ENCODE measurements at places on chromosomes 7 and 10.

GRCh38 chr10:75104842-75105241 is 6.6 kb upstream of the SAMD8 start:
- no peak for DNase-seq

- no peak for DNase-seq
Observed at GRCh38 chr7:22726907-22727713, at the start of gene IL6. TSS of gene IL6 (plus strand) at chr7:22727200. CDS start at chr7:22727263, 63 bp downstream.

GRCh38 chr10:10479465-10479864 is 538.2 kb upstream of the CELF2 start:
- no peak for DNase-seq

DNA sequence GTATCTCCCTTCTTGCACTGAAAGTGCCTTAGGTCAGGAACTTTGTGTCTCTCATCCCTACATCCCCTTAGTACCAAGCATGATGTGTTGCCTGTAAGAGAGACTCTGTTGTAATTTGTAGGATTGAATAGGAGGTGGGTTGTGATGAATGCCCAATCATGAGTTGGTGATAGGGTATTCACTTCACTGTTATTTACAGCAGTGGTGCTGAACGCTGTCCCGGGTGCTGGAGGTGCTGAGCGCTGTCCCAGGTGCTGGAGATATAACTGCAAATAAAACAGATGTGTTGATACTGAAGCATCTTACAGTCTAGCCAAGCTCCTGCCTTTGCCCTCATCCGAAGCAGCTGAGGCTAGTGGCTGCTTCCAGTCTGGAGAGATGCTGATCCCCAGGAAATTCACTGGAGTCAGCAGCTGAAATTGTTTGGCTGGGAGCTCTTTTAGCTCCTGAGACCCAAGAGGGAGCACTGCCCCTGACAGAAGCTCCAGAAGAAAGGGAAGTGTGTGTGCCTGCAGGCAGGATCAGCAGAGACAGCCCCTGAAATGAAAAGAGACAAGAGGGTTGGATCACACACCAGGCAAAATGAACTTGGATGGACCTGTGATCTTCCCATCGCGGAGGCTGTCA is 183.4 kb downstream of the SORCS3 start:
- DNase-seq = peak; percentile 13

DNA sequence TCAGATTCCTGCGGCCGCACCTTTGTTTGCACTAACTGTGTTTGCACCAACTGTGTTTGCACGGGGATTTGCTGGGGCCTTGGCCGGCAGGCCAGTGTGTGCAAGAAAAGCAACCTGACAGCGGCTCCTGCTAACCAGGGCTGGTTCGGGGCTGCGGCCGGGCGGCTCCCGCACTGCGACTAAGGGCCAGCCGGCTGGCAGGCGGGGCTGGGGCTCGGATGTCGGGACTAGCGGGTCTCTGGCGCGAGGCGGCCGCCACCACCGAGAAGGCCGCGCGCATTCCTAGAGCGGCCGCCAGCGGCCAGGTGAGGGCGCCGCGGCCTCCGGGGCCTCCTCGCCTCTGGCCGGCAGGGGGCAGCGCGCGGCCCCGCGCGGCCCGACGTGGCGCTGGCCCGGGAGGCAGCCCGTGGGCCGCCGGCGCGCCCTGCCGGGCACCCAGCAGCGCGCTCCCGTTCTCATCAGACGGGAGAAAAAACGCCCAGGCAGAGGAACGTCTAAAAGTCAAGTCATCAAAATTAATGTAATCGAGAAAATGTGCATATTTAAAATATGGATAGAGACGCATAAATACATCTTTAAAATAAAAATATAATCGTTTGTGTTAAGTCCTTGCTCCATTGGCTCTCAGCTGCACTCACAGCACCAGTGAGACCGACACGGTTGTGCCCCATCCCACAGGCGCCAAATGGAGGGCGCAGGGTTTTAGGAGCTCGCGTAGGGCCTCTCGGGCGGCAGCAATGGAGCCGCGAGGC is 38.5 kb downstream of the ZNF777 start:
- DNase-seq = no peak

DNA sequence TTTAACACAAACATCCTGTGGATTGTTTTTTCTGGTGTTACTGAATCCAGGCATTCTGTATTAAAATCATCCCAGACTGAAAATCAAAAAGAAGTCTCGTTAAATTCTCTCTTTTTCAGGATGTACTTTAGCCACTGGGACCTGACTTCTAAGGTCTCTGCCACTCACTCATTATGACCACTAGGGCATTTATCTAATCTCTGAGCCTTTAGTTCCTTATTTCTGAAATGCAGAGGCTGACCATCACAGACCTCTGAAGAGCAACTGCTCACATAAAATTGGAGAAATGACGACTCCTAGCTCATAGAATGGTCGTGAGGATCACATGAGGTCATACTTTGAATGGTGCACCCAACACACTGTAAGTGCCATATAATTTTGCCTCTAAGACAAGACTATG is 63.2 kb downstream of the KCNMA1 start:
- DNase-seq = no peak

- DNase-seq = no peak
Observed at GRCh38 chr10:47362199-47362598, 14.0 kb downstream of the RBP3 start.

DNA sequence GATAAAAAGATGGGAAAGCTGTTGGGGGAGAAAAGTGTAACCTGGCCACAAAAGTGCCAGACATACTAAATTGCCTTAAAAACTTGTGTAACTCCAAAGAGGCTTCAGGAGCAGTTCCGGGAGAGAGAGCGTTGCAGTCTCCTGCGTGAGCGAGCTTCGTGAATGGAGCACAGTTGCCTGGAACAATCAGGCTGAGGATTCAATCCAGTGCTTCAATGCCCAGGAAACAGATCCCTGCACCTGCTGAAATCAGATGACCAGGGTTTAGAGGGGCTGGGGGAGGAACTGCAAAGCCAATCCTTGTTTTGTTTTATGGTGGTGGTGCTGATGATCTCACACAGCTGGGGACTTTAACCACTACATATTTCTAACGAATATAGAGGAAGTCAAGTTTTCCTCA is 398.3 kb downstream of the DPP6 start:
- no peak for DNase-seq

DNA sequence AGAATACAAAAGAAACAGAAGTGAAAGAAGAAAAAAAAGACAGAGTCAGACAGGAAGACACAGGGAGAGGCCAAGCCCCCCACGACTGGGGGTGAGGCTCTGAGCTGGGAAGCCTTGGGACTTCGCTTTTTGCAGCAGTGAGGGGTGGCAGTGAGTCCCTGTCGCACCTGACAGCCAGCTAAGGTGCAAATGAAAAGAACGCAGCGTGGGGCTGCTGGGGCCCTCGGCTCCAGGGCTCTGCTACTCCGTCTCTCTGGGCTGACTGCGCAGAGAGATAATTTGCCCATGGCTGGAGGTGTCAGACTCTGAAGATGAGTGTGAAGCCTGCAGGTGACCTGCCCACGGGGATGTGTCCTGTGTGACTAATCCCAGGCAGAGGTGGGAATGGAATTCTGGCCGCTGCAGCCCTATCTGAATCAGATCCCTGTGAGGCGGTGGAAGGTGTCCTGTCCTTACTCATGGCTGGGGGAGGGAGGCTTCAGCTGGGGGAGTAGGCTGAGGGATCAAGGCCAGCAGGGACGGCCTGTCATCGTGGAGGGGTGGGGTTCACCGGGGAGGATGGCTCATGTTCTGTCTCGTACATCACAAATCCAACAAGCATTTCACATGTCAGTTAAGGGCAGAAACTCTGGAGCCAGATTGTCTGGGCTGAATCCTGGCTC is 96.4 kb downstream of the SLIT1 start:
- DNase-seq = no peak

GRCh38 chr7:94333810-94334209 is 60.9 kb upstream of the COL1A2 start:
- no peak for DNase-seq

GRCh38 chr10:44960482-44961229 is 1.1 kb downstream of the RASSF4 start:
- no peak for DNase-seq

DNA sequence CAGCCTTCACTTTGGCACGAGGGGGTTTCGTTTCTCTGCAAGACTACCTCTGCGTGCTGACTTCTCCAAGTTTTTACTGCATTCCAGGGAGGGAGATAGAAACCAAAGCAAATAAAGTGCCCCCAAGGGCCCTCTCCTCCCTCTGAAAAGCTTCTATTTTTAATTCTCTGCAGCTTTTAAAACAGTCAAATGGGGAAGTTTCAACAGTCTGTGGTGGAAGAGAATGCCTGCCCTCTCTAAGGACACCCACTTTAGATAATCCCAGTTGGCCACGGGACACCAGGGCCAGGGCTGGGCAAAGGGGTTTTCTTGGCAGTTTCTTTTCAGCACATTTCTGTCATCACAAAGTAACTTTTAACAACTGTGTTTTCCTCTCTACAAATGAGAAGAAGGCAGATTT is 386.7 kb upstream of the NPVF start:
- no peak for DNase-seq

- DNase-seq = no peak
Observed at GRCh38 chr7:36811807-36812206, 87.5 kb upstream of the AOAH start.

- no peak for DNase-seq
Observed at GRCh38 chr7:69640925-69641594, 42.8 kb downstream of the AUTS2 start.

GRCh38 chr10:99524050-99524666 is 8.6 kb upstream of the NKX2-3 start:
- DNase-seq = no peak

- DNase-seq = no peak
Observed at GRCh38 chr10:8402576-8402975, 348.1 kb downstream of the GATA3 start.

GRCh38 chr7:105250706-105251105 is 138.0 kb downstream of the SRPK2 start:
- DNase-seq = no peak

DNA sequence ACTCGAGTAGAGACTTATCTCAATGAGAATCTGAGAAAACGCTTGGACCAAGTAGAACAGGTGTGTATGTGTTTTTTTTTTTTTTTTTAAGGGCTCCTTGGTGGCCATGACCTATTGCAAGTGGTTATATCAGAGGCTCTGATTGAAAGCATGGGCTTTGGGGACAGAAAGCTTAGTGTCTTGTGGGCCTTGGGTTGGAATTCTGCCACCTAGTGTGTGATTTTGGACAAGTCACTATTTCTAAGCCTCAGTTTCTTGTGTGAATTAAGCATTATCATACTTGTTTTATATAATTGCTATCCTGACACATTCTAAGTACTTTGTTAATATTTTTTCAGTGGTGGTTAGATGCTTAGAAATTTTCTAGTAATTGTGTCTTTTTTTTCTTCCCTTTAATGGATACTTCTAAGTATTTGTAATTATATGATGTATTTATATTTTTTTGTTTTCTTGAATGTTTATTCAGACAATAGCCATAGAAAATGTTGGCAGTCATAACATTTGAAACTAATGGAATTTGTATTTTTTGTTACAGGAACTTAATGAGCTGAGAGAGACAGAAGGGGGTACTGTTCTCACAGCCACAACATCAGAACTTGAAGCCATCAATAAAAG is 33.1 kb downstream of the SMC3 start:
- DNase-seq = no peak

DNA sequence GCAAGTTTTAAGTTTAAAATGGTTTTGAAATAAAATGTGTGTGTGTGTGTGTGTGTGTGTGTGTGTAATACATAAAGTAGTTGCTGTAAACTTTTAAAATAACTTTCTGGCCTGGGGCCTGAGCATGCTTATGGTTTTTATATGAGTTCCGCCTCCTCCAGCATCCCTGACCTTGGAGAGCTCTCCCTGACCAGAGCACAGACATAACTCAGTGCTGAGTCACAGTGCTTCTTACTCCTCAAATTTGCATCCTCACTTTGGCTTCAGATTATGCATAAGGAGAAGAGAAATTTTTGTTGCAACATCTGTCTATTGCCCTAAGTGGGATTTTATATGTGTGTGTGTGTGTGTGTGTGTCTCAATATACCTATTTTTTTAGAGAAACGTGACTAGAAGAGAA is 200.8 kb downstream of the ELMO1 start:
- no peak for DNase-seq

- DNase-seq = no peak
Observed at GRCh38 chr7:70574970-70575799, 556.8 kb upstream of the GALNT17 start.

DNA sequence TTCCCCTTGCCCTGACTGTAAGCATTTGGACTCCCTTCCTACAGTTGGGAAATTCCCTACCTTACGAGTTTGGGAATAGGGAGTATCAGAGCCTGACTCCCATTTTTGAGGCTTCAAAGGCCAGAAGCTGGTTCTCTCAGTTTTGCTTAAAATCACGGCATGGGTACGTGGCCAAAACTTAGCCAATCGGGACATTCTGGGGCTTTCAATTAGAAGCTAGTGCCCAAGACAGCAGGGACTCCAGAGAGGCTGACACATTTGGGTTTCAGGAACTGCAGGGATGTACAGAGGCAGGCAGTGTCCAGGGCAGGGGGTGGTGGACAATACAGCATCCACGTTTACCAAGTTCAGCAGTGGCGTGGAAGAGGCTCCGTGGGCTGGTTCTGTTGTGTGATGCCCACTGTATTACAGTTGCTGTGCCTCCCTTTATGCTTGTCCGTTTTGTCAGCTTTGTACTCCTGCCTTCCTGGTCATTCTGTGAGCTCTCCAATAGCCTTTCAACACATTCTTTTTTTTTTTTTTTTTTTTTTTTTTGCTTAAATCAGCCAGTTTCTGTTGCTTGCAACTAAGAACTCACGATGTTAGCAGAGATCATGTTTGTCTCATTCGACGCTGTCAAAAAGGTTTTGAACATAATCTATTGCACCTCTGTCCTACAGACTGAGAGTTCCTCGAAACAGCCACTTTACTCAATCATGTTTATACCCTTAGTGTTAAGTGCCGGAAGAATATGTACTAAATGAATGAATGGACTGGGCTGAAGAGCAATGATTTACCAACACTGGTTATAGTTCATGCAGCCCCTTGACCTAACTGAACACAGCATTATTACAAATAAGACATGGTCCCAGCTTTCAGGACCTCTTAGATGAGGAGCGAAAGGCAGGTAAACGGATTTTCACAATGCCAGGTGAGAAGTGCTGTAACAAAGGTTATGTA is 1.1 kb downstream of the GGCT start:
- no peak for DNase-seq

DNA sequence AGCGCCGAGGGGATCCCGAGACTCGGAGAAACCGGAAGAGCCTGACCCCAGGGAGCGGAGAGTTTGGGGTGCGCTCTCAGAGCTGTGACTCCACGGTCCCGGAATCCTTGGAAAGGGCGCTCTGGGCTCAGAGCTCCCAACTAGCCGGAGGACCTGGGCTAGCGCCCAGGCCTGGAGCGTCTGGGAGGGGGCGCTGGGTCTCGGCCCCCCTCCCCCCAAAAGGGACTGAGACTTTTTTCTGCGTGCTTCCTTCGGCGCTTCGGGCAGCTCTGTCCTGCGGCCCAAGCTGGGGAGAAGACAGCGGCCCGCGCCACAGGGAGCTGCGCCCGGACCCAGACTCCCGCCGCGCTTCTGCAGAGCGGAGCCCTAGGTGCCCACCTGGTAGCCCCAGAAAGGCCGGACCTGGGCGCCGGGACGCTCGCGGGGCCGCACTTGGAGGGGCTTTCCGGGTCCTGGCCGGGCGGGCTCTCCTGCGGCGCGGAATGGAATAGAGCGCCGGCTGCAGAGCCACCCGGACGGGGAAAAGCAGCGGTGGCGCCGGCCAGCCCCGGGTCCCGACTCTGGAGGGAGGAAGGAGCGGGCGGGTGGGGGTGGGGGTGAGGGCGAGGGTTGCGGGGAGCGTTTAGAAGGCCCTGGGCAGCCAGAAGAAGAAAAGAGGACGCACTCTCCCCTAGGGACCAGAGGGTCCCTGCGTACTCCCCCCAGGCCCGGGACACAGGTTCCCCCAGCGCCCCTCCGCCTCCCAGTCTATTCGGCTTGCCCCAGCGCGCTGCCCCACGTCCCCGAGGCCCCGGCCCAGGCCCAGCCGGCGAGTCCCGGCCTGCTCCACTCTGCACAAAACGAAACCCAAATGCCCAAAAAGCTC is 4.7 kb downstream of the ZNF503 start:
- DNase-seq = no peak

GRCh38 chr7:73509463-73509862 is 12.6 kb downstream of the BAZ1B start:
- no peak for DNase-seq
